ENCODE measurements at places on chromosomes 7 and 10. TPM values are rescaled to one million over a fixed set of nuclear protein-coding genes. Genes with fewer than 3 reads are reported as not detected.

- DNase-seq = no peak
Observed at GRCh38 chr7:64533756-64534155, 29.1 kb downstream of the ZNF680 start.

GRCh38 chr10:128693493-128694131, 567.4 kb upstream of the MKI67 start:
- DNase-seq = no peak

The OGDHL gene
- 0.09 TPM for total RNA-seq

- peak; percentile 50 for DNase-seq
Observed at GRCh38 chr10:108544500-108545120, 1378.7 kb downstream of the XPNPEP1 start.

DNA sequence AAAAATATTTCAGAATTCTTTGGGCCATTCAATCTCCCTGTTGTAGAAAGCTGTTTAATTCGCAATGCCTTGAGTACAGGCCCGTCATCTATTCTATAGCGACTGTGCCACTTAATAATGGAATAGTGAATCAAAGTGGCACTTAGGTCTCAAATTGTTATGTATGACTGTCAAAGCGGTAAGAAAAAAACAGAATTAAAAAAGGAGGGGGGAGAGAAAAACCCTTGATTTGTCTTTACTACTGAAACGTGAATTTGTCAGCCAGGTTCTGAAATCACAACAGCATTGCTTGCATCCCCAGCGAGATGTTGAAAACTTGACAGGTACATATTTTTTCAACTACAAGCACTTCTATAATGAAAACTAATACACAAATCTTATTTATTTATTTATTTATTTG, 320.9 kb downstream of the TFEC start:
- no peak for DNase-seq

The CPA2 gene
- not detected for total RNA-seq

The VWA2 gene
- total RNA-seq = not detected

- no peak for DNase-seq
Observed at GRCh38 chr7:3616306-3616705, 315.3 kb downstream of the SDK1 start.

The LAMB1 gene
- total RNA-seq = not detected

The DRGX gene
- total RNA-seq = not detected

DNA sequence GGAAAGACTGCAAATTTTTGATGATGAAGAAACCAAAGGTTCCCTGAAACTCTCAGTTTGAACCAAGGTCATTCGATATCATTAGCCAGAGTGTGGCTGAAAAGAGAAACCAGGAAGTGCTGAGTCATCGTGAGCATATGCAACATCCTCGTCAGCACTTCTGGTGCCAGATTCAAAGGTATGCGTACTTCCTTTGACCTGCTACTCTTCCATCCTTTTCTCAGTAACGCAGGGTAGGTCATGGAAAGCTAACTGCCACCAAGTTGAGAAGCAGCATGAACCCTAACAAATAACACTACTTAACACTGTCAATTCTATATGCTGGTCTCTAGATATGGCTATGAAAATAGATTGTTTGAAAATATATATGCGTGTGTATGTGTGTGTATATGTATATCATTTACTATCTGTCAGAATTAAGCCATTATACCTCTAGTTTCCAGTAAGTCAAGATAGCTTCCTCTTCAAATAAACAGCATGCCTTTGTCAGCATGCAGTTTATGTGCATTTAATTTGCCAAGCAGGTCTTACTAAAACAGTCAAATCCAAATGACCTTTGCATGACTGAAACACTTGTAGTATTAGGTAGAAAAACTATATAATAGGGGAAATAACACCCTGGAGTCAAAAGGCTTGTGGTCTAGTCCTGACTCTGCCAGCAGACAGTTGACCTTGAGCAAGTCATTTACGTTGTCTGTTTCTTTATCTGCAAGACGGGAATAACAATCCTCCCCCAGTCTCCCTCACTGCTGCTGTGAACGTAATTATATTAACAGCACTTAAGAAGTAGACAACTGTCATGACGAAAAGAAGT, 26.4 kb downstream of the CDK6 start:
- peak; percentile 90 for DNase-seq

GRCh38 chr7:37901236-37901827, 15.3 kb downstream of the SFRP4 start:
- DNase-seq = no peak

GRCh38 chr7:47690902-47691558, 109.1 kb upstream of the TNS3 start:
- no peak for DNase-seq

DNA sequence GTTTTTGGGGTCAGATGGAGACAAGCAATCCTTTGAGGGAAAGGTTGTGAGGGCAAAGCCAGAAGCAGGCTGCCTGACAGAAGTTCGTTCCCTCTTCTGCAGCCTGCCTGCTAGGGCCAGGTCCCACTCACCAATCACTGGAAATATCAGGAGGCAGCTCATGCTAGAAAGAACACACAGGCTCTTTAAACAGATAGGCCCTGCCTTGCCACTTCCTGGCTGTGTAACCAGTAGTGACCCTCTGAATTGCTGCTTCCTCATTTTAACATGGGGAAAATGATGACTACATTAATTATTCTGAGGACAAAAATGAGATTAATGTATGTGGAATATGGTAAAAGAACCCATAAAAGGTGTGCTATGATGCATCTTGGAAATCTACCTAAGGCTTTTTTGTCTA, 50.5 kb upstream of the MRLN start:
- DNase-seq = no peak

DNA sequence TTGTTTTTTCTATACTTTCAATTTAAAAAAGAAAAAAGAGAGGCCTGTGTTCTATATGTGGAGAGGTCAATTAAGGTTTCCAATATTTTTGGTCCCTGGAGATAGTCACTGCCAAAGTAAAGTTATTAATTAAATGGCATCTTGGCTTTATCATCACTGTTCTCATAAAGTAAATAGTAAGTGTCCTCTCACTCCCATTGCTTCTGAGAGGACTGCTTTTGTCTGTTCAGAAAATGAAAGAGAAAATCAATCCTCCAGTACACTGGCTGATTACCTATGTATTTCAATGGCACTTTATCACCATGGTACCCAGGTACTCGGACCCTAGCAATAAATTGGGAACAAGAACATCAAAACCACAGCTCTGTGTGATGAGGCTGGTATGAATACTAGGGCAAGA, 94.0 kb downstream of the RNLS start:
- DNase-seq = no peak

DNA sequence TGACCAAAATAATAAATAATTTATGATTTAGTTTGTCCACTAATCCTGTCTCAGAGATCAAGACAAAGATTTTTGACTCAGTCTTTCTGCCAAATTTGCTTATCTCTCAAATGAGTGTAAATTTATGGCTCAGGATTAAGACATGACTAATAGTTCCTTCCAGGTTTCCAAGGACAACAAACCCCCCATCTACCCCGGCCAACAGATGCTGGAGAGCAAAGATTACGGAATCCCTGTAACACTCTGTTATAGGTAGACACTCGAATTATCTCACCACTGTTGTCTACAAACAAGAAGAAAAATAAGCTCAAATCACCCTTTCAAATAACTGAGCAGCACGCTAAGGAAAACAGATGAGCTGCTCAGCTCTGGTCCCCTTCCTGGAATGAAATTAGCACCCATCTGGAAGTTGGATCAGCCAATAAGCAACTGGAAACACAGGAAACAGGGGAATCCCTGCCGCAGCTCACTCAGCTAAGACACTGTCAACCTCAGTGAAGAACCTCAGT, 56.8 kb upstream of the SVIL start:
- no peak for DNase-seq

- DNase-seq = no peak
Observed at GRCh38 chr10:4658777-4659176, 167.2 kb upstream of the AKR1E2 start.

The CPA4 gene
- not detected for total RNA-seq

GRCh38 chr7:24888653-24889052, 91.3 kb downstream of the OSBPL3 start:
- no peak for DNase-seq

DNA sequence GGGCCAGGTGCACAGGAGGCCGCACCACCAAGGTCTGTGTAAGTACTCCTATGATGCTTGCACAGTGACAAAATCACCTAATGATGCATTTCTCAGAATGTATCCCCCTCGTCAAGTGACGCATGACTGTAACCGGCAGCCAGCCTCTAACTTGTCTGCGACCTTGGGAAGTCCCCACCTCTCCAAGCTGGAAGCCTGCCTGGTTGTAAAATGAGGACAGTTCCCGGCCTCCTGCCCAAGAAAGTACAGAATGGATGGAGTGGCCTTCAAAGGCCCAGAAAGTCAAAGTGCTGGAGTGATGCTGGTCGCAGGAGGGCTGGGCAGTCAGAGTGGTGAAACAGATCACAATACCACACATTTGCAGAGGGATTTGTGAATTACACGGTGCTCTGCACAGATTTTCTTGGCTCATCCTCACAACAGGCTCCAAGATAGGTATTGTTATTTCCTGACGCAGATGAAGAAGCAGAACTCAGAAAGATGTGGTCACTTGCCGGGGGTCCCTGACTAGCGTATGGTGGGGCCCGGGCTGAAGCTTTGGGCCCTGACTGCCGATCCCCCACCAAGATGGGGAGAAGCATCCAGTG, 22.8 kb downstream of the SPOCK2 start:
- DNase-seq = no peak

The PTF1A gene
- total RNA-seq = not detected

DNA sequence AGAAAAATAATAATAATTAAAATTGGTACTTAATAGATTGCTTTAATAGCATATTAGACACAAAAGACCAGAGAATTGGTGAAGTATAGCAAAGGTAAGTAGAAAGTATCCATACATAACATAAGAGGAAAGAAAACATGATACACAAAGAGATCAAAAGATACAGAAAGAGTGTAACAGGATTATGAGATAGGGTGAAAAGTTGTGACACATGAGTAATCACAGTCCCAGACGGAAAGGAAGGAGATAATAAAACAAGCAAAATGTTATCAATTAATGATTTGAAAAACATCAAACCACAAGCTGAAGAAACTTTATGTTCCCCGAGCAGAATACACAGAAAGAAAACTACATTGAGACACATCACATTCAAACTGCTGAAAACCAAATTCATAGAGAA, 10.5 kb downstream of the TCAF1 start:
- DNase-seq = no peak

GRCh38 chr7:26467541-26467940, 175.9 kb downstream of the SNX10 start:
- no peak for DNase-seq

DNA sequence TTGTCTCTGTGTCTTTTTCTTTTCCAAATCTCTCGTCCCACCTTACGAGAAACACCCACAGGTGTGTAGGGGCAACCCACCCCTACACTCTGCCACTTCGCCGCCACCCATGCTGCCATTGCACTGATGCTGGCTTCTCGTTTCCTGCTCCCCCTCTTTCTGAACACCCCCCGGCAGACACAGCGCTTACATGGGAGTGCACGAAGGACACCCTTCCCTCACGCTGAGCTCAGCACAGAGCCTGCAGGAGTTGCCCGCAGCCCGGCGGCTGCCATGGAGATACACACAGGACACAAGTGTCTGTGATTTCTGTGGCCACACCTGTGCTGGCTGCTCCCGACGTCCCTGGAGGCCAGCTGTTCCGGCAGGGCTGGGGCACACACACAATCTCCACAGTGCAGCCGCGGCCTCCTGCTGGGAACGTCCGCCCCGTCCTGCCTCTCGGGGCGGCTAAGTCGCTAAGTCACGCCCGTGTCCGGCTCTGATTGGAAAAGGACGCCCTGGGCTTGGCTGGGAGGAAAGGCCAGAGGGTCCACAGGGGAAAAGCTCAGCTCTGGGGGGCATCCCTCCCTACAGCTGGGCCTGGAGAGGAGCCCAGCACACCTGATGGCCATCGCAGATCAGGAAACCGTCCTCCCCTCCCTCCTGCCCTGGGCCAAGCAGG, 349.8 kb downstream of the PTPRN2 start:
- DNase-seq = no peak

The AOC1 gene
- total RNA-seq = not detected

GRCh38 chr7:77157446-77157845, 35.0 kb downstream of the CCDC146 start:
- peak; percentile 57 for DNase-seq

DNA sequence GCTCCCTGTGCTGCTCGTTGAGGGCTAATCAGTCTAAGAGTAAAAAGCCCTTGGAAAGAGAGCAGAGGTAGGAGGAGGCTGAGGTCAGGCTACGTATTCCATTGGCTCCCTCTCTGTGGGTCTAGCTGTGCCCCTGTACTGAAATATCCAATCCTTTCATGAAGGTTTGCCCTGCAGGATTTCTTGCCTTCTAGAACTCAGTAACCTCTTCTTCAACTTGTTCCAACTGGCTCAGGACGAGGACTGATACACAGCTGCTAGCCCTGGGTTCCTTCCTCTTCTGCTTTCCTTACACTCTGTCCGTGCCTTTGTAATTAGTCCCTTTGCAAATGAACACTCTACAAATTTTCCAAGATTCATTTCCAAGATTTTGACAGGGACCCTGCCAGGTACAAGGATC, 560.5 kb downstream of the ACTR3B start:
- no peak for DNase-seq

- DNase-seq = no peak
Observed at GRCh38 chr10:31401287-31401686, 82.3 kb downstream of the ZEB1 start.

The AP1S1 gene
- total RNA-seq = 51.7 TPM

GRCh38 chr7:157586426-157586955, 249.7 kb downstream of the DNAJB6 start:
- DNase-seq = no peak

GRCh38 chr10:131435760-131436457, 124.4 kb upstream of the TCERG1L start:
- DNase-seq = no peak

- DNase-seq = no peak
Observed at GRCh38 chr10:118445535-118445934, 103.4 kb upstream of the FAM204A start.

The C10orf105 gene
- 0.26 TPM for total RNA-seq

The NEBL gene
- 0.23 TPM for total RNA-seq

DNA sequence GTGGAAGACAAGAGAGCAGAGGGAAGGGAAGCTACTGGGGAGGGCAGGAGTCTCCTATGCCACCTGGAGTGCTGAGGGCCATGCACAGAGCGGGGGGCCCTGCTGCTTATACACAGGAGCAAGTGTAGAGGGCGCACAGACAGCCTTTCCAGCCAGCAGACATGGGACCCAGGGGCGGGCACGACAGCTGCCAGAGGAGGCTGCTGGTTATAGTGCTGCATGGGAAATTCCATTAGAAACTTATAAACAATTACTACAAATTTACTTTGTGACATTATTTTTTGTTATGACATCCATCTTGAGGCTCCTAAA, 90.5 kb downstream of the WDFY4 start:
- no peak for DNase-seq

The COX19 gene
- 18.7 TPM for total RNA-seq

- DNase-seq = no peak
Observed at GRCh38 chr10:116385994-116386809, 41.4 kb upstream of the PNLIPRP3 start.

GRCh38 chr10:96377816-96378294, 19.1 kb upstream of the OPALIN start:
- DNase-seq = no peak

The CPA1 gene
- not detected for total RNA-seq
